Hematopoietic multipotent progenitor cell (in vitro differentiated cells): ENCODE measurements at places on chromosomes 1 and 21.

- DNase-seq = no peak
These were observed 68.6 kb downstream of the NTMT2 start for GRCh38 chr1:170214117-170215032.

DNA sequence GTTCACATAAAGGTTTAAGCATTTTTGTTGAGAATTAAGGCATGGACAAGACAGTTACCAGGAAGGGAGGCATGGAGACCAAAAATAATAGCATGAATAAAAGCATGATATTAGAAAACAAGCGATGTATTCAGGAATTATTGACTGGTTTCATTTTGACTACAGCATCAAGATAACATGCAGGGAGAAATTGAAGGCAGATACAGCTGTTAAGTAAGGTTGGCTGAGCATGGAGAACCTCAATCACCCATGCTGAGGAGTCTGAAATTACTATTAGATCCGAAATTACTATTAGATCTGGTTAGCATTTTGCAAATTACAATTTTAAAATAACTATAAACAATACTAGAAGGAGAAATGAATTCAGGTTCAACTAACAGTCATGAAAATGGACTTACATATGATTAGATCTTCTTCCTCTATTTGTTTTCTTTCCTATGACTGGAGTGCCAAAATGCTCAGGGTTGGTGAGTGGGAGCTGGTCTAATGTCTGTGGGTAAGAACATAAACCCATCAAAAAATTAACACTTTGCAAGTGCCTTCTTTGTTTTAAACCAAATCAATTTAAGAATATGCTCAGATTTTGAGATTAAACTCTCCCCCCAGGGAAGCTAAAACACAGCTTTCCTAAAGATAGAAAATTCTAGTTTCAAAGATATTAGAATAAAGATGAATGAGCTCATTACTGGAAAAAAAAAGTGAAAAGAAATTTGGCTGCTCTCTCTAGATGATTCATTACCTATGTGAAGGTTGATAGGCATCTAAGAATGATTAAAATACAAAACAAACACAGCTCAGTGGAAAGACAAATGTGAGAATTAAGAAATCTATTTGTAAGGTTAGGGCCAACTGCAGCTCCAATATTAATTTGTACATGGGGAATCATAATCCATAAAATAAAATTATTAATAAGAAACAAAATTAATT lies 81.7 kb downstream of the ARID4B start:
- no peak for DNase-seq

DNA sequence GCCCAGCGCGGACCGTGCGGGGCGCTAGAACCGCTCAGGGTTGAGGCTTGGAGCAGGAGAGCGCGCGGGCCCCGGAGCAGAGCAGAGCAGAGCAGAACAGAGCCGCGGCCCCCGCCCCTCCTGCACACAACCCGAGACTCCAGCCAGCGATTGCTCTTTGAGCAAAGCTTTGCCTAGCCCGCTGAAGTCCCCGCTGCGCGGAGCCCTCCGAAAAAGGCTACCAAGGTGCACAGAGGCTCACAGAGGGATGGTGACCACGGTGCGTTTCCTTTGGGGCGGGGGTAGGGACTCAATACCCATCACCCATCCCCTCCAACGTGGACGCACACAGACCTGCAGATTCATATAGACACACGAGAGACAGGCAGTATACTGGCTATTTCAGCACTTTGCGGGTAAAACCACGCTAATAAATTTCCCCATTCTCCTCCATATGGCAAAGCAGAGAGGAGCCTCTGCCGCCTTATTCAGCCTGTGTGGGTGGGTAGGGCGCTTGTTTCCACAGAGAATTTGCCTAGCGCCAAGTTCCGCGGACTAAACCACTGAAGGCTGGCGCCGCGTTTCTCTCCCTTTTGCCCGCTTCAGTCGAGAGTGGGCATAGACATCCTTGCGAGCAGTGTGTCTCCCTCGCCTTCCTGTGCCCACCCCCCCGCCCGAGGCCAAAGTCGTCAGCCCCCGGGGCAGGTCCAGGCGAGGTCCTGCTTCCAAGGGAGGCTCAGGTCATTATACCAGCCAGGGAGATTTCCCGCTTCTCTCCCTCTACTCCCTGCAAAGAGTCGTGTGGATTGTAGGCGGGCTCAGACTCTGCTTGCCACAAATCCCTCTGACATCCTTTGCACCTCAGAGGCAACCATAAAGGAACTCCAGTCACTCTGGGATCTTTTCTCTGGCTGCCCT lies 8.5 kb downstream of the HLX start:
- no peak for DNase-seq

DNA sequence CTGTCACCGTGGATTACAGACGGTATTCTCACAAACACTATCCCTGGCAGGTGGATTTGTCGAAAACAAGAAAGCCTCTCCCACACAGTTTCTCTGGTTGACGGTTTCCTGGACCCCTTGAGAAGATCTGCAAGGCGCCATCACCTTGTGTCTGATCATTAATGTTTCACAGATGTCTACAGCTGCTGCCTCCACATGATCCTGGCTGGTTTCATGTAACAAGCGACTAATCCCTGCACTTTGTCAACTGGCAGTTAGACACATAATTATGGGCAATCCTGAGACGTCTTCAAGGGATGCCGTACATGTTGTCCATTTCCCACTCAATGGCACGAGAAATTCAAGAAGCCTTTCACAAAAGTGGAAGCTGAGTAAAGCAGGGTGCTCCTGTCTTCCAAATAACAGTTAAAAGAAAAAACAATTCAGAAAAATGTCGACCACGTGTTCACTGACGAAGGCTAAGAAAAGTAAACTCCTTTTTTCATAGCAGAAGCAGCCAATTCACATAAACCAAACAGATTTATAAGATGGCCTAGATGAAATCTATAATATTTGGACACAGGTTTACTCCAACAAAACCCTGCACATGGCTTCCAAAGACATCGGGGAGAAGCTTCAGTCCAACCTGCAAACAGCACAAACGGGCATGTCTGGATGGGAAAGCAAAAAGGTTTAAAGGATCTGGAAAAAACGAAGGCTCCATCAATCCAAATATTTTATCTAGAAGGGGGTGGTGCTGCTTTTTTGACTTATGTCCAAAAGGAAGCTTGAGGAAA lies 52.2 kb downstream of the CAPZB start:
- DNase-seq = no peak

GRCh38 chr1:20380616-20381035 lies 90.0 kb downstream of the VWA5B1 start:
- no peak for DNase-seq

DNA sequence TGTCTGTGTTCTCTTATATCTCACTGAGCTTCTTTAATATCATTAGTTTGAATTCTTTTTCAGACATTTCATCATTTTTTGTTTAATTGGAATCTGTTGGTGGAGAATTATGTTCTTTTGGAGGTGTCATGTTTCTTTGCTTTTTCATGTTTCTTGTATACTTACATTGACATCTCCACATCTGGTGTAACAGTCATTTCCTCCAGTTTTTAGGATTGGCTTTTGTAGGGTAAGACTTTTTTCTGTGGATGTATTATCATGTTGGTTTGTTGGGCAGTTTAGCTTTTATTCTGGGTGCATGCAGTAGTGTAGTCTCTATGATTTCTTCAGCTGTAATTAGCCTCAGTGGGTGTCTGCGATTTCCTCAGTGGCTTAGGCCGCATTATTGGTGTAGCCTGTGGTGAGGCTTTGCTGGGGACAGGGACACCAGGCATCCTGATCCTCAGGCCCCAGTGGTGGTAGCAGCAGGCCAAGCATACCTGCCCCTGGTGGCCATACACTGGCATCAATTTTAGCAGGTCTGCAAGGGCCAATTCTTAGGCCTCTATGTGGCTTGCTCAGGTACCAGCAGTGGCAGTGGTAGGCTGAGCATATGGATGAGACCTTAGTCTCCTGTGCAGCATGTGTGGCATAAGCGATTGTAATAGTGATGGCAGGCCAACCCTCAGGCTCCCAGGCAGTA lies 77.6 kb upstream of the SAMD13 start:
- no peak for DNase-seq

GRCh38 chr1:62218604-62219003 lies 24.0 kb downstream of the L1TD1 start:
- DNase-seq = no peak

GRCh38 chr21:41730367-41730765 lies 36.5 kb downstream of the RIPK4 start:
- no peak for DNase-seq

DNA sequence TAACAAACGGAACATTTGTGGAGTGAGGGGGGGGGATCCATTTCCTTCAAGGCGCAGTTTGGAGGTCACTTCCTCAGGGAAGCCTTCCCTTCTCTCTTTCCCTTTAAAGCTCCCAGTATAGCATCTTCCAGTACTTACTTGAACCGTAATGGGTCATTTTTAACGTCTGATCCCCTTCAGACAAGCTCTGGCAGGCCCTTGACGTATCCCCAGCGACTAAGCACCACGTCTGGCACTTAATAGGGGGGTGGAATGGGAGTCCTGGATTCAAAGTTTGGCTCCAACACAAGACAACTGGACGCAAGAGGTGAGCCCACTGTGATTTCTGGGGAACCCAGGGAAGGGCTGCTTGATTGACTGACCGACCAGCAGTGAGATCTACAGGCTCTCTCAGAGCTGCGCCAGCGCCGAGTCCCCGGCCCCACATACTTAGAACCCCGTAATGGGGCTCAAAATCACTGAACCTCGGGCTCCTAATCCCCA lies 441 bp downstream of the YARS1 start:
- DNase-seq = peak; percentile 27

DNA sequence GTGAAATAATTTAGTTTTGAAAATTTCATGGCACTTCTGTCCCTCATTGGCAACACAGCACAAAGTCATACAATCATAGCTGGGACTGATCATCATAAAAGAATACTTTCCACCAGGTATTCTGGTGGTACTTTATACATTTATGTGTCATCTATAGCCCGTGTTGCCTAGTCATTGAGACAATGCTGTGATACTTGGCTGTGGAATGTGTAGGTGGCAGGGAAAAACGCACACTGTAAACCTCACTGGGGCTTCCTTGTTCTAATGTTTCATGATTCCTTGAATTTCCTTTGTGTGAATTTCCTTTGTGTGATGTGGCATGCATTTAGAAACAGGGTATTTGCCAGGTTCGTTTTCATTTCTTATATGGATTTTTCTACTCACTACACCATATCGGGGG lies 118.3 kb downstream of the FMN2 start:
- no peak for DNase-seq

DNA sequence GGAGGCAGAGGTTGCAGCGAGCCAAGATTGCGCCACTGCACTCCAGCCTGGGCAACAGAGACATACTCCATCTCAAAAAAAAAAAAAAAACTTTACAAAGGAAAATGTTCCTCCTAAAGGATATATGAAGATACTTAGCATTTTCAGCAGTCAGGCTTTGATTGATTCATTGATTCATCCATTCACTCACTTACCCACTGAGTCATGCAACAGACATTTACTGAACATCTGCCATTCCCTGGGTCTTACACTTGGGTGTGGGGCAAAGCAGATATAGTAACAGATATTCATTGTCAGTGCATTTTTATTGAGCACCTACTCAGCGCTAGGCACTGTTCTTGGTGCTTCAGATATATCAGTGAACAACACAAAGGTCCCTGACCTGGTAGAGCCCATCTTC lies 5.6 kb upstream of the LACTBL1 start:
- no peak for DNase-seq

- no peak for DNase-seq
These were observed 35.1 kb downstream of the ARHGAP29 start for GRCh38 chr1:94202241-94202640.

GRCh38 chr1:30140566-30140965 lies 582.8 kb downstream of the MATN1 start:
- DNase-seq = no peak
